ENCODE measurements at places on chromosomes 2 and 18. TPM values are rescaled to one million over a fixed set of nuclear protein-coding genes. Genes with fewer than 3 reads are reported as not detected.

Gene BMP10
- total RNA-seq, result not detected

Gene EDAR
- total RNA-seq, result not detected

Gene SERPINB7
- total RNA-seq, result not detected

Gene GAL3ST2
- total RNA-seq, result not detected

Gene ZBTB7C
- total RNA-seq, result 11.2 TPM

Gene MREG
- total RNA-seq, result 5.0 TPM

Gene ATL2
- 404 TPM for total RNA-seq

Gene NABP1
- 43.3 TPM for total RNA-seq

Gene CDK5R2
- total RNA-seq, result not detected

Gene FEV
- total RNA-seq, result not detected

Gene AGFG1
- total RNA-seq, result 60.4 TPM

Gene GATA6
- total RNA-seq, result 28.2 TPM

Gene CPLX4
- total RNA-seq, result not detected

Gene GAREM1
- total RNA-seq, result 12.0 TPM

Gene CD28
- total RNA-seq, result 0.49 TPM

Gene MC4R
- total RNA-seq, result 0.41 TPM

Gene C2orf66
- not detected for total RNA-seq

Gene EML6
- 0.26 TPM for total RNA-seq

Gene USP34
- total RNA-seq, result 207 TPM

Gene RGPD4
- total RNA-seq, result 0.34 TPM

Gene CYP27A1
- total RNA-seq, result 4.1 TPM

Gene SKA1
- total RNA-seq, result 0.73 TPM

Gene TMEM163
- total RNA-seq, result not detected

Gene COMMD1
- 8.5 TPM for total RNA-seq

Gene DTYMK
- 9.6 TPM for total RNA-seq

Gene G6PC2
- total RNA-seq, result not detected

Gene MYOM1
- 3.1 TPM for total RNA-seq

Gene CDH20
- total RNA-seq, result not detected

Gene PID1
- 48.5 TPM for total RNA-seq

Gene AQP12A
- not detected for total RNA-seq
